ENCODE measurements at places on chromosomes 7 and 10.

- no peak for DNase-seq
These were observed 118.5 kb downstream of the OAT start for GRCh38 chr10:124300224-124300623.

GRCh38 chr10:72276013-72276387 lies 2.3 kb downstream of the DDIT4 start:
- no peak for DNase-seq

- no peak for DNase-seq
These were observed 128.2 kb downstream of the TAX1BP1 start for GRCh38 chr7:27868131-27868550.

- DNase-seq: no peak
These were observed 30.8 kb upstream of the PSAP start for GRCh38 chr10:71881647-71882355.

Data from tongue (tissue), 3 donors.